ENCODE measurements at places on chromosomes 5 and 9.

- DNase-seq: no peak
These were observed 220.3 kb upstream of the IER5L start for GRCh38 chr9:129398101-129398960.

GRCh38 chr5:154221371-154221896 is 30.9 kb downstream of the GALNT10 start:
- DNase-seq: no peak

- no peak for DNase-seq
These were observed 21.0 kb downstream of the STOM start for GRCh38 chr9:121349009-121349408.

DNA sequence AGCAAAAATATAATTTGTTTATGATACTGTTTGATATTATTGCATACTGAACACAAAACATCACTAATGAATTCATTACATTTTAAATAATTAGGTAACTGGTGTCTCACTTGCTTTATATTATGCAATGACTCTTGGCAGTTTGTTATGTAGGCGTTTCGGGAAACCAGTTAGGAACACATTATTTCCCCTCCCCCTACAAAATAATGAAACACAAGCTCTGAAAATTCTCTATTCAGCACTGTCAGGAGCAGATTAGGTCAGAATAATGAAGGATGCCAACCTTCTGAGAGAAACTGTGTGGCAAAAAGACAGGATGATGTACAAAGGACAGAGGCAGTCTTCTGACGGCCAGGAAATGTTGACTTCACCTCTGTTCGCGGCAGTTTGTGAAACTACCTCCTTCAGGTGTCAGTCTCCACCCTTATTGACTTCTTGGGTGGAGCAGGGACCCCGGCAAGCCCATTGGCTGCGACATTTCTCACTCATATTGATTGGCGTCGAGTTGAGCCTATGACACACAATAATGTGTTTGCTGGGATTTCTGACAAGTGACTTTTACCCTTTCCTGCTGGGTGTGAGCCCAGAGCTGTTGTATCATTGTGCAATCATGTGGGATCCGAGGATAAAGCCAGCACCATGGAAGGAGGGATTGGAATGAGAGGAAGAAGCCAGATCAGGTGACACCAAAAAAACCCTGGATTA is 33.9 kb downstream of the SH3PXD2B start:
- no peak for DNase-seq

- DNase-seq: no peak
These were observed 57.1 kb downstream of the RETREG1 start for GRCh38 chr5:16559702-16560101.

GRCh38 chr5:145946112-145946861 is 9.9 kb downstream of the SH3RF2 start:
- no peak for DNase-seq

DNA sequence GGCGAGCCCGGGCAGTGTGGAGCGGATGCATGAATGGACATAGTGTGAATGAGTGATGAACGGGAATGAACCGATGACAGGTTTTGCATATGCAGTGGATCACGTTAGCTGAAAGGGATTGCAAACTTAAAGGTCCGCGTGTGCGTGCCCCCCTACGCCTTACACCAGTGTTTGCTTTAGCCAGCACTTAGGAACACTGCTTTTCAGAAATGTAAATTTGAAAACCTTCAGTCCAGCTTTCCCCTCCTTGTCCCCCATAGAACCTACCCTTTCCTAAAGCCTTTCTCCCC is 692 bp downstream of the PSAT1 start:
- no peak for DNase-seq

DNA sequence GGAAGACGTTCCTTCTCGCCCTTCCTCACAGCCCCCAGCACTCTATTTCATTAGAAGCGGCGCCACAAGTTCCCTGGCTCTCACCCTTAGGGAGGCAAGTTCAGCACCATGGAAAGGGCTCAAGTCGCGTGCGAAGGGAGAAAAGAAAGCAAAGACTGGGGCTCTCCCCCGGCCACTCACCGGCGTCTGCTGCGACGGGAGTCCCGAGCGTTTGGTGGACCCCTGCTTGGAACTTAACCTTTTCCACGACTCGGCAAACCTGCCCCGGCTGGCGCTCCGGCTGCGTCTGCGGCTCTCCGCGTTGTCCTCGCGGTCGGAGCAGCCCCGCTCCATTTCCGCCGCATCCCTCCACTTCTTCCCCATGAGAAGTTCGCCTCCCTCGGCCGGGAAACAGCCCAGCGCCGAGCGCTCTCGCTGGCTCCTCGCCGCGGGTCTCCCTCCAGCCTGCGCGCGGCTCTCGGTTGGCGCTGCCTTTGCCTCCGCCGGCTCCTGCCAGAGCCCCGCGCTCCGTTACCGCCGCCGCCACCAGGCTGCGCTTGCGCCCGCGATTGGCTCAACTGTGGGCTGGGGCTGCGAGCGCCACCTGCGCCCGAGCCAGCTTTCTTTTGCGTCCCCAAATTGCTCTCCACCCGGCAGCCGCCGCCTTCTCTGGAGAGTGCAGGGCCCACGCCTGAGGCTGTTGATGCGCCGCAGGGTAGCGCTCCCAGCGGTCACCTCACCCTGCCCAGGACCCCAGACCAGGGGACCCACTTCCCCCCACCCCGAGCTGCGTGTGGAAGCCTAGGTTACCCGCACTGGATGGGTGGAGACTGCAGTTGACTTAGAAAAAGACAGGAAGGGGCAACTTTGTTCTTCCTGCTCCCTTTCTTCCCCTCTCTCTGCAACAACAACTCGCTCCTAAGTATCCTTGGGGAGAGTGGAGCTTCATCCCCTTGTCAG is 321.6 kb downstream of the CEMIP2 start:
- DNase-seq: peak; percentile 25

DNA sequence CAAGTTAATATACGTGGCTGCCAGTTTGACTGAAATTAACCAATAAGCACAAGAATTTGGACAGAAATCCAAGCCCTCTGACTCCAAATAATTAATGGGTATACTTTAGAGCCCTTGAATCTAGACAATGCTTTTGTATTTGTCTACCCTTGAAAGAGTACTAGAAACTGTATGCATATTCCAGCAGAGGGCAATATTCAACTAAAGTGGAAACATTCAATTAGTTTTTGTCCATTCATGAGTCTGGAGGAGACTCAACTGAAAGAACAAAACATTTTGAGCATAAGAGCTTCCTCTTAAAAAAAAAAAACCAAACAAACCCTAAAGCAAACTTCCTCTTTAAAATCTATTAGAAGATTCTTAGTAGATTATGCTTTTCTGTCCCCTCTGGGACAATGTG is 157.8 kb downstream of the ARHGEF28 start:
- DNase-seq: no peak

GRCh38 chr9:127664678-127665507 is 41.9 kb upstream of the CFAP157 start:
- peak; percentile 22 for DNase-seq

DNA sequence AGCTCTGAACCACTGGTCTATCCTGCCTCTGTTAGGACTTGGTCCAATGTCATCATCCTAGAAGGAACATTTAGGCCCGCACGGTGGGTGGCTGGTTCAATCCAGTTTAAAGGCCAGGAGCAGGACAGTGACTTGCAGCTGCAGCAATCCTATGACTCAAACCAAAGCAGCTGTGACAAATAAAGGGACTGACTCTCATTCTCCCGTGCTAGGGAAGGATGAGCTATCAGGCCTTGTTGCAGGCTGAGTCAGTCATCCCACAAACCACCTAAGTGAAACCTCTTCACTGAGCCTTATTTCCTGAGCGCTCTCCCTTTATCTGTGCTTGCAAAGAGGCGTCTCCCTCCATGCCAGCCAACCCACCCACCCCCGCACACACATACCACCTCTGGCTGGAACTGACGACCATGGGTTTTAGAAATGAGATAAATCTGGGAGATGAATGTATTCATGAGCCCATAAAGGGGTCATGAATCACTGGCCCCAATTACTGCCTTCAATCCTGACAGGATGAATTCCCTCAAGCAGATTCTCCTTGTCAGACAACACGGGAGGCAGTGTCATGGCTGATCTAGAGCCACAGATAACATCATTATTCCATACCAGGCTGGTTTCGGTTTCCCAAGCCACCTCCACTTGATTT is 93.4 kb downstream of the KCNIP1 start:
- DNase-seq: no peak

DNA sequence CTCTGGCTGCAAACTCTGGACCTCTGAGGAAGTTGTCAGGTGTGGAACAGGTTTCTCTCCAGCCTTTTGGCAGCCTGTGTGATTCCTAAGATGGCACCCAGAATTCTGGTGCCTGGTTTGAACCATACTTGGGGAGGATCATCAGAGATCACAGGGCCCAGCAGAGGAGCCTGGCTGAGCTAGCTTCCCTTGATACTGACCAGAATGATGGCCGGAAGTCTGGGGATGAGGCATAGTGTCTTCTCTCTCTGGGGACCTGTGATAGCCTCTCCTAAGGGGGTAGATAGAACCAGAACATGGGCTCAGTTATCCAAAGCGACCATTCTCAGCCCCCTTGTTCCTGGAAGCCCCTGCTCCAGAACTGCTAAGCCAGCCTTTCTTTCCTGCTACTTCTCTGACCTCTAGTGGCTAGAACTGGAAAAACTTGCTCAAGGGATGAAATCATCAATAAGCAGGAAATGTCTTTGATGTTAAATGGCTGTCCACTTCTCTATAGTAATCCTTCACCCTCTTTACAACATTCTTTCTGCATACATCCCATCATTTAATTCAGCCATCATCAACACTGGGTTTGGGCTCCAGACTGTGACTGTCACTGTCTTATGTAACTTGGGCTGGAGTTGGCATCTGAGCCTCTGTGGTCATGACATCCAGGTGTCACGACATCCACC is 55.1 kb downstream of the C9orf152 start:
- DNase-seq: peak; percentile 51

DNA sequence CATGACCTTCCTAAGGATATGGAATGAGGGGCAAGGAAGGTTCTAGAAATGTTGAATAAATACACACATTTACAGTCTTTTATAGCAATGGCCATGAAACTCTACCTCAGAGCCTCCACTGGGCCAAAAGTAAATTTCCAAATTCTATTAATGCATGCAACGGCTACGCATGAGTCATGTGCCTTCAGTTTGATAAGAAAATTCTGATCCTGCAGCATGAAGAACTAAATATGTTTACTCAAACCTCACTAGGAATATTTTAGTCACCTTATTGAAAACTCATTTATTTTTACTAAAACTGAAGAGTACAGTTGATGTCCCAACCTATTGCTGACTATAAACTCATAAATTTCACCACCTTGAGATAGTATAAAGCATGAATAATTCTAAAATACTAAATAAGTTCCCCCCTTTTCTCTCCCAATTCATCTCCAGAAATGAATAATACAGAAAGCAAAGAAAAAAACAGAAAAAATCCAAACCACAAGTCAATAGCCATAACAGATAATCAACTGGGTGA is 92.4 kb downstream of the GNAQ start:
- no peak for DNase-seq

DNA sequence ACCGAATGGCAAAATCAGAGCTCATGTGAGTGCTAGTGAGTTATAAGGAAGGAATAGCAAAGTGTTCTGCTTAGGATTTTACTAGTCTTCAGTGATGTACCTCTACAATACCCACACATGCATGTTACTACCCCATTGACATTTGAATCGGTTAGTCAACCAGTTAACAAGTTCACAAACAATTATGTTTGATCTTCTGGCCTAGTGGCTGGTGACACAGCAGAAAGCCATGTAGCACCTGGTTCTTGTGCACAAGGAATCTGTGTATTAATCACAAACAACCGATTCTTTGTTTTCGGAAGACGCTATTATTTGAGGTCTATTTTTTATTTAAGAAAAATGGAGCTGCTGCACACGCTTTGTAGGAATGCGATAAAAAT is 41.9 kb downstream of the NTRK2 start:
- no peak for DNase-seq

DNA sequence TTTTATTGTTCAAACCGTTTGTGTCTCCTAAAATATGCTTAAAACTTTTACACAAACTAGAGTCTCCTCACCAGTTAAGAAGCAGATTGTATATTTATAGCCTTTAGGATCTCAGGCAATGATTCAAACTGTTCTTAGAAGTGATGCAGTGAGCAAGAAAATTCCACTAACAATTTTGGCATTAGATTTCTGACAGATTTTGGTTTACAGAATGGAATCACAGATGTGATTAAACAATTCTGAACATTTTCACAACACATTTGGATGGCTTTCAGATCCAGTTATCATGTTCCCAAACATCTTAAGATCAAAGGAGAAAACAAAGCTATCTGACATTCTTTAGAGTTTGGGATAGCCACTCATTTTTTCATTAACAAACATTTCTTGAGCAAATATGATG is 181.7 kb upstream of the RIOK2 start:
- no peak for DNase-seq

DNA sequence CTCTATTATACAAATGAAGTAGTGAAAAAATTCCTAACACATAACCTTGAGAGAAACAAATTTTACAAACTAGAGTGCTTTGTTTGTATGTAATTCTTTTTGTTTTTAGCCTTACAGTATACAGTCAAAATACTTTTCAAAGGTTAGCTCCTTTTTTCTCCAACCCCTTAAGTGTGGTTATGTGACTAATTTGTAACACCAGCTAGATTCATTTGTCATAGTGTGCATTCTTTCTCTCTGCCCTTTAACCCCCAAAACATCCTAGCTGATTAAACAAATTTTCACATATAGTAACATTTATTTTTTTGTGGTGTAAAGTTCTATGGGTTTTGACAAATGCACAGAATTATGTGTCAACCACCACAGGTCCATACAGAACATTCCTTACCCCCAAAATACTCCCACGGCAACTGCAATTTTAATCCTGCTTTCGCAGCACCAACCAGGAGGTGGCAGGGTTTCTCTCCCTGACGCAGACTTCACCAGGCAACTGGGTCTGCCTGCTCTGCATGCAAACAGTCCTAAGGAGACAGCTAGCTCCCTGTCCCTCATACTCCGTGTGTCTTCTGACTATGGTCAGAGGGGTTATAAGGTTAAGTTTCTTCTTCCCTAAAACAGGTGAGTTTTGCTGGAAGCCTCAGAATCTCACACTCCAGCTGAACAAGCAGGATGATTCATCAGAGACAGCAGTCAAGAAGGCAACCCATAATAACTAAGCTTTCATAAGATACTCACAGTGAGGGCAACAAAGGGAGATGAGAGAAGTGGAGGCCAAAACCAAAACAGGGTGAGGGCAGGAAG is 44.5 kb upstream of the NR5A1 start:
- peak; percentile 56 for DNase-seq

- DNase-seq: no peak
These were observed at the start of gene SUSD3 for GRCh38 chr9:93058355-93059010. TSS of gene SUSD3 (plus strand) at chr9:93058701. CDS start at chr9:93058743, 42 bp downstream.

DNA sequence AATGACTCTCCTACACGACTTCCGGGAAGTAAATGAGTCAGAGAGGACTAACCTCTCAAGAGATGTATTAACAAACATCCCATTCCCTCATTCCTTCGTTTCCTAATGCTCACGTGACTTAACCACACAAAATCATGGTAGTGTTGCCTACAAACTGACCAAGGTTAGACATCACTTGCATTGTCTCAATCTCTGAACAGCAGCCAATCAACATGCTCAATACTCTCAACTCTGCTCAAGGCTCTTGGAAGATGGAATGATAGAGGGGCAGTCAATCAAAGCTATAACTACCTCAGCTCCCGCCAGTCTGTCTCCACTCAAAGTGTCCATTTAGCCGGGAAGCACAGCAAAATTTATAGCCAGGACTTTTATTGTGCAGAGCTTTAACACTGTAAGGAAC is 143.8 kb upstream of the PIK3R1 start:
- no peak for DNase-seq

GRCh38 chr9:119559986-119560385 is 190.8 kb upstream of the BRINP1 start:
- no peak for DNase-seq

GRCh38 chr9:112364761-112365160 is 15.1 kb upstream of the HSDL2 start:
- DNase-seq: no peak

GRCh38 chr5:38455796-38456330 is 100.6 kb downstream of the LIFR start:
- DNase-seq: no peak

- DNase-seq: no peak
These were observed 867.7 kb downstream of the NR2F1-AS1 start for GRCh38 chr5:92713335-92713743.
